ENCODE measurements at places on chromosomes 5 and 9.
A peak's percentile ranks its signal among the peaks of the same experiment; 100 is the strongest.

DNA sequence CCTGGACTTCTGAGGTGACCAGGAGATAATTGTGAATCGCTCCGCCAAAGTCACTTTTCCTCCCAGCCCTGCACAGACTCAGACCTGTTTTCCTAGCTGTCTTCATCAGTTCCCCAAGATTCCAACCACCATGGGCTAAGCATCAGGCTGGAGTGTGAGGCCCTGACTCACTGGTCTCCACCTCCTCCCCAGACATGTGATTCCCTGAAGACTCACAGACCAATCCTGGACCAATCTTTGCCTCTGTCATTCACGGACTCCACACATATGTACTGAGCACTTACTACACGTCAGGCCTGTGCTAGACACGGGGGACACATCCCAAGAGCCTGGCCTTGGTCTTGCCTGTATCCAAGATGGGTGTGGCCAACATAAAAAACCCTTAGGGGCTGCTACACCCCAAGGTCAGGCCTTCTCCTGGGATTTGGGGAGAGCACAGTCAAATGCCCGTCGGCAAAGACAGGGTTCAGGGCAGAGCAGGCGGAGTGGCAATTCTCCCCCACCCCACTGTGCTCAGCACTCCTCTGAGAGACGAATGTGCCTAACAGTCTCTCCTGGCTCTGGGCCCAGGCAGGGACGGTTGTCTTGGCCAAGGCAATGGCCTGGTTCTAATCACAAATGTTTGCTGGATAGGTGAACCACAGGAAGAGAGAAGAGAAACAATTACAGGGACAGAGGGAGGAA lies 11.9 kb downstream of the EEIG1 start:
- no peak for DNase-seq

GRCh38 chr5:167160388-167160787 lies 1131.1 kb upstream of the WWC1 start:
- DNase-seq, result no peak

DNA sequence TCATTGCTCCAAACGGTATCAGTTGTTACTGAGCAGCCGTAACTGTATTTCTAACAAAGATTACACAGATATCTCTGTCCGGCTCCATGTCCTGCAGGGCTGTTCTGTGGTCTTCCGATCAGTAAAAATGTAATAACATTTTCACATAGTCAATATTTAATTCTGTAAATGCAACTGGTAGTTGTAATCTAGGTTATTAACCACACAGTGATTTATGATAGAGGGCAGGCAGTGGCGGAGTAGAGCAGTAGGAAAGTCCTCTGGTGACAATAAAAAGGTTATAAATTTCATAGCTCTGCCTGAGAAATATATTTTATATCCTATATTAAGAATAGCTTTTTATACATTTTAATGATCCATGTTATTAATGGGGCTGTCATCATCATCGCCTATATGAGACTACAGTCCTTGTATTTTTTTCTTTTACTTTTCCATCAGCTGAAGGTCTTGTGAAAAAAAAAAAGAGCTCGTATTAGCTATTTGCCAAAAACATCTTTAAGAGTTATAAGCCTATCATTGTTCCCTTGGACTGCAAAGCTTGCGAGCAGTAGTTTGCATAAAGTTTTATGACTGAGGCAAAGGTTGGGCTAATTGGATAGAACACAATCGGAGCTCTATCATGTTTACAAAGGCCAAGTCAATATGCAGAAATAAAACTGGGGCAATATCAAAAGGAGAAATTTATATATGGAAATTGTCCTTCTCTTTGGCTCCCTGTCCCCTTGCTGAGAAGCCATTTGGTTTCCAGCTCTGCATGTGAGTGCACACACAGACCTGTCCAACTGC lies 648.0 kb downstream of the IRX1 start:
- no peak for DNase-seq

DNA sequence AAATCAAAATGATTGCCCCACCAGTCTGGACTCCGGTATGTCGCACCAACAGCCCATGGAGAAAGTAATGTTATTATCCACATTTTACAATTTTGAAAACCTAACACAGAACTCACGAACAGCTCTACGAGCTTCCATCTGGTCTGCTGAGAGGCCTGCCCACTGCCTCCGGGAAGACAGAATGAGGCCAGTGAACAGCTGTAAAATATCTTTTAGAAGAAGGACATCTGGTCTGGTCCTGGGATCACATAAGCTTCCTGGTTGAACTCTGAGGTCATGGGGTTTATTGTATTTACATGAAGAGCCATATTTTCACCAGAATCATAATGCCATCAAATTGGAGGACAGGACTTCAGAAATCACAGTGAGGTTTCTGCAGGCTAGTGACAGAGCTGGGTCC lies 89.0 kb downstream of the FRMD3 start:
- no peak for DNase-seq

DNA sequence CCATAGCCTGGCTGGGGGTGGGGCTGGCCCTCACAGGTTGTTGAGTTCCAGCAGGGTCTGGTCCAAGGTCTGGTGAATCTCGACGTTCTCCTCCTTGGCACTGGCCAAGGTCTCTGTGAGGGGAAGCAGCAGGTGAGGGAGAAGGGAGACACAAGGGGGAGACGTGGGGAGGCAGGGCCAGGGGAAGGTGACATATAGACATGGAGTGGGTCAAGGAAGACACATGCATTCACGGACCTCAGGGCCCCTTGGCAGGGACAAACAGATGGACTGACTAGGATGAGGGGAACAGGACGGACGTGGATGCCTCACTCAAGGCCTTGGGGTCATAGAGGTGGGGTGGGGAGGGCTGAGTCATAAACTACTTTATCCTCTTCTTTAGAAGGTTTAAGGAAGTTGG lies 7.7 kb downstream of the TPM2 start:
- no peak for DNase-seq

DNA sequence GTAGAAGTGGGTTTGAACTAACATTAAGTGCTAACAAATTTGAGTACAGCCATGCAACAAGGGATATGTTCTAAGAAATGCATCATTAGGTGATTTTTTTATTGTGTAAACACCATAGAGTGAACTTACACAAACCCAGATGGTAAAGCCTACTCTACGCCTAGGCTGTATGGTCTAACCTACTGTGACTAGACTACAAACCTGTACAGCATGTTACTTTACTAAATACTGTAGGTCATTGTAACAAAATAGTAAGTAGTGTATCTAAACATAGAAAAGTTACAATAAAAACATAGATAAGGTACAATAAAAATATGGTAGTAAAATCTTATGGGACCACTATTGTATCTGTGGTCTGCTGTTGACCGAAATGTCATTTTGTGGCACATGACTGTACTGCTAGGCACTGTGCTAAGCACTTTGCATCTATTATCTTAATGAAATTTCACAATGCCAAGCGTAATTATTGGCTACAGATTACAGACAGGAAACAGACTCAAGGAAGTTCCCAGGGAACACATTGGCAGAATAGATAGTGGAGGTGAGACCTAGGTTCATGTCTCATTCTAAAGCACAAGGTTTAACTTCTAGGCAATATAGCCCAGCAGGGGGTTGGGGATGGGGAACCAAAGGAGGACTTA lies 62.7 kb downstream of the ATP10B start:
- DNase-seq, result no peak

DNA sequence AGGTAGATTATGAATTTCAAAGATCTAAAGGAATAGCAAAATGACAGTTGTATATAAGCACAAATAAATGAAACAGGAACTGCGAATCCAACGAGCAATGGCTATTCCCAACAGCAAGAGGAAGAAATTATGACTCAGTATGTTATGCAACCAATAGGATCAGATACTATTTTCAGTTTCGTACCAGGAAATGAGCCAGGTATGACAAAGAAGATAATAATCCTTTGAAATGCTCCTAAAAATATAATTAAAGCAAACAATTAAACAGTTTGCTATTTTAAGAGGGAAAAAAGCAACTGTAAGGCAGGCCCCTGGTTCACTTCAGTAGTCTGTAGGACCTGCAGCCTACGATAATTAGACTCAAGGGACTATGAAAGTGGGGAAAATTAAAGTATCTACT lies 58.9 kb downstream of the AUH start:
- DNase-seq, result no peak

GRCh38 chr5:89303033-89303480 lies 420.1 kb upstream of the MEF2C start:
- DNase-seq, result peak; percentile 7

- no peak for DNase-seq
Measured at GRCh38 chr9:120416781-120417427, 163.1 kb downstream of the CDK5RAP2 start.
